Nucleus accumbens (tissue), 56 donors: ENCODE measurements at places on chromosomes 3 and 15.

- no peak for DNase-seq
These were observed 121.9 kb upstream of the PHLDB2 start for GRCh38 chr3:111737047-111737705.

DNA sequence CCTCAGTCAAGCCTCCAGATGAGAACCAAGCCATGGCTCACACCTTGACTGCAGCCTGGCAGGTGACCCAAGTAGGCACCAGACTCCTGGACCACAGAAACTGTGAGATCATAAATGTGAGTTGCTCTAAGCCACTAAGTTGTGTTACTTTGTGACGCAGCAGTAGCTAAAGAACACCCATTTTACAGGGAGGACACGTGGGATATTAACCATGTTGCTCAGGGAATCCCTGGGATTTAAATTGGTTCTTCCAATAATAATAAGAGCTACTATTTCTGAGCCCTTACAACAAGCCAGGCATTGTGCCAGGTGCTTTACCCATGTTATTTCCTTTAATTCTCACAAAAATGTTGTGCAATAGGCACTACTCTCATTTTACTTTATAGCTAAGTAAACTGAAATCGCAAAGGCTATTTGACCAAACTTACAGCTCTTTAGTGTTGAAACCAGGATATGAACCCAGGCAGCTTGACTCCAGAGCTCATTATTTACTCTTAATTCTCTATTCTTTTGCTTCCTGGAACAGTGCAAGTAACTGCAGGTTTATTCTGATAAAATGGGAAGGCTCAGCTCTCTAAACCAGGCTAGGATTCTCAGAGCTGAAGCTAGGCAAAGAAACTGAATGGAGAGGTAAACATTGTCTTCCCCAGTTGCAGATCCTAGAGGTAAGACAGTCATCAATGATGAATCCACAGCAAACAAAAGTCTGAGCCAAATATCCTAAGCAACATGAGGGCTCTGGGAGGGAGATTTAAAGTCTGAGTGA, 294.4 kb downstream of the KBTBD8 start:
- DNase-seq, result no peak

DNA sequence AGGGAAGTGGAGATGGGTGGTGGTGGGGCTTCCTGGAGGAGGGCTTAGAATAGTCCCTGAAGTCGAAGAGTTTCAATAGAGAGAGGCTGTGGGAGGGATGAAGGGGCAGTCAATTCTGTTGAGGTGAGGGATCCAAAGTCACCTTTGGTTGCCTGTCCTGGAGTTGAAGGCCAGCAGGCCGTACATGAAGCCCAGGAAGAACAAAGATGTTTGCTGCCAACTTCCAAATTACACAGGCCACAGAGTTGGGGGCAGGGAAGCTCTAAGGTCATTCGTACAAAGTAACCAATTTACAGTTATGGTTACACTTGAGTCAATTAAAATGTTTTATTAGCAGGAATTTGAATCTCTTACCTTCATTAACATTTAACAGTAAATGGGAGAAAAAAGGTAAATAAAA, 77.9 kb downstream of the FOXB1 start:
- DNase-seq, result no peak

DNA sequence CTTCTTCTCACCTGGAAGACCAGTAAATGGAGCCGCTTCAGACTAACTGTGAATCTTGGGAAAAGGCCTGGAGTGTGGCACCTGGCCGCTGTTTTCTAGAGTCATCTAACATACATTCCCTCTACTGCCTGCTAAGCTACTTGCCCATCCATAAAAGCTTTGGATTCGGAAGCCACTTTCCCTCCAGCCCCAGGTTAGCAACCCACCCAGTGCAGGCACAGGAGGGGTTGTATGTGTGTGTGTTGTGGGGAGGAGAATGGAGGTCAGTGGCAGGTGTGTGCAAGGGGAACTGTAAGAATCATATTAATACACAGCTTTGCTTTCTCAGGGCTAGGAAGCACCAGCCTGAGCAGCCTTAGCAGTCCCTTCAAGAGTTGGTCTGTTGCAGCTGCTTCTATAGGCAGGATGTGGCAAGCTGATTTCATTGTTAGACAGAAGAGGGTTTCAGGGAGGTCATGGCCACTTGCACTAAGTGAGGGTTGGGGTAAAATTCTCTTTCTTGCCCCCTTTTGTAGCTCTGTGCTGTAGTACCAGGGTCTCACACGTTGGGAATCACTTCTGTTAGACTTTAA, 8.9 kb downstream of the NSUN3 start:
- no peak for DNase-seq

- no peak for DNase-seq
These were observed 16.5 kb downstream of the ZXDC start for GRCh38 chr3:126459111-126459762.

DNA sequence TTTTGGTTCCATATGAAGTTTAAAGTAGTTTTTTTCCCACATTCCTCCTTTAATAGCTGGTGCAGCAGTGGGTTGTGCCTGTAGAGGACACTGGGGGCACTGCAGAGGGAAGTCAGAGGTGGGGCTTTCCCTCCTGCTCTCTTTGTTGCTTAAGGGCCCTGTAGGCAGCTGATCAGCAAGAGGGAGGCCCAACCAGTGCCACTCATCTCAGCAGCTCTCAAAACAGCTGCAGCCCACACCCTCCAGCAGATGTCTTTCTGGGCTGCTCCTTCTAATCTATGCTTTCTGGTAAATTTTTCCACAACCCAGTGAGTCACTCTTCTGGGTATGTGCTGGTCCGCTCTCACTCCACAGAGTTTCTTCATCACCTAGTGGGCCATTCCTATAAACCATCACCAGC, 263.8 kb downstream of the FEZF2 start:
- no peak for DNase-seq

- no peak for DNase-seq
These were observed 1.1 kb downstream of the KLHL6 start for GRCh38 chr3:183554377-183554776.

DNA sequence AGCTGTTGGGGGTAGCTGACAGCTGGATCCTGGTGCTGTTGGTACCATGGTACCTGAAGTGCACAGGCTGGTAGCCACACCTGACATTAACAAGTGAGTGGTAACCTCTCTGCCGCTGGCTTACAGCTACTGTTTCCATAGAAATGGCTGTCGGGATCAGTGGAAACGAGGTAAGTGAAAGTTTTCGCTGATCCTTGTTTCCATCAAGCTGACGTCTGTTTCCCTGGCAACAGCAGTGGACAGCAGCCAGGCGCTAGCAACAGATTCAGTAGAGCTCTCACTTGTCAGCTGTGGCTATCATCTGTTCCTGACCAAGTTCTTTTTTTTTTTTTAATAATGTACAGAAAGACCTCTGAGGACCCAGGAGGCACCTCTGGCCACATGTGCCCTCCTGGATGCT, 166.2 kb downstream of the CHDH start:
- DNase-seq, result no peak

- no peak for DNase-seq
These were observed 619.0 kb downstream of the MECOM start for GRCh38 chr3:169044331-169045113.

GRCh38 chr3:111694471-111694870, 99.3 kb upstream of the ZBED2 start:
- no peak for DNase-seq

GRCh38 chr3:100089812-100090668, 24.3 kb downstream of the FILIP1L start:
- no peak for DNase-seq

DNA sequence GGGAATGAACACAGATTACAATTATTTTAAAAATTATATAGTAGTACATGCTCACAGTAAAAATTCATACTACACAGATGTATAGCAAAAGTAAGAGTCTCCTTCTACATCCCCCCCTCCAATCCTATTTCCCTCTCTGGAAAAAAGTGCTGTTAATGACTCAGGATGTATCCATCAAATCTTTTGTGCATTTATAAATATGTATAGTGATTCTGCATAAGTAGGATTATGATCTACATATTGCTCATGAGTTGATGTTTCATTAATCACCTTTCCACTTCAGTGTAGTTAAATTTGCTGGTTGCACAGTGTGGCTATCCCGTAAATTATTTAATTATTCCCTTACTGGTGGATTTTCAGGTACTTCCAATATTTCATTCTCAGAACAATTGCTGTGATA, 25.3 kb downstream of the ARL14 start:
- no peak for DNase-seq

DNA sequence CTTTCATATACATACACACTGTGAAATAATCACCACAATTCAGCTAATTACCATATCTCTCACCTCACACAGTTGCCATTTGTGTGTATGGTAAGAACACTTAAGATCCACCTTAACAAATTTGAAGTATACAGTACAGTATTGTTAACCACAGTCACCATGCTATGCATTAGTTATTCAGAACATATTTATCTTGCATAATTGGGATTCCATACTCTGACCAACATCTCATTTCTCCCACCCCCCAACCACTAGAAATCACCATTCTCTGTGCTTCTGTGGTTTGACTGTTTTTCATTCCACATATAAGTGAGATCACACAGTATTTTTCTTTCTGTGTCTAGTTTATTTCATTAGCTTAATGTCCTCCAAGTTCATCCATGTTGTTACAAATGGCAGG, 247.7 kb upstream of the CTNNB1 start:
- DNase-seq, result no peak

DNA sequence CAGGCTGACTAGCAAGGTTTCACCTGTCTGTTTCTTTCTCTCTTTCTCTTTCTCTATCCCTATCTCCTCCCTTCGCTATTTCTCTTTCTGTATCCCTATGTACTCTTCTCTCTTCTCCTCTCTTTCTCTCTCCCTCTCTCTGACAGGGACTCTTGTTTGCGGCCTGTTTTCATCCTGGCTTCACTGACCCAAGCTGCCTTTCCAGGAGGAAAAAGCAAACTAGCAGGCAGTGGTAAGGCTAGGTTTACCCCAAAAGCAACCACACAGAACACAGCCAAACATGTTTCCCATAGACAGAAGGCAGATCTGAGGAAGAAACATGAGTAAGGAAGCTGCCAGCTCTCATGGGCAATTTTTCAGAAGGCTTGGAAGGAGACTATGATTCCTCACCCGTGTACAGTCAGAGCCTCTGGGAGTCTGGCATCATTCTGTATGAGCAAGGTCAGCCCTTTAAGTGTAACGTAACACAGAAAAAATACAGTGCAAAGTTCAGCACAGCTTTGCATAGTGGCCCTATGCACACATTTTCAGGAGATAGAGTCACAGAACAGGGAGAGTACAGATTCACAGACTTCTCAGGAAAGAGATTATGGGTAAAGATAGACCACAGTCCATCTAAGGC, 61.0 kb downstream of the OCA2 start:
- no peak for DNase-seq

DNA sequence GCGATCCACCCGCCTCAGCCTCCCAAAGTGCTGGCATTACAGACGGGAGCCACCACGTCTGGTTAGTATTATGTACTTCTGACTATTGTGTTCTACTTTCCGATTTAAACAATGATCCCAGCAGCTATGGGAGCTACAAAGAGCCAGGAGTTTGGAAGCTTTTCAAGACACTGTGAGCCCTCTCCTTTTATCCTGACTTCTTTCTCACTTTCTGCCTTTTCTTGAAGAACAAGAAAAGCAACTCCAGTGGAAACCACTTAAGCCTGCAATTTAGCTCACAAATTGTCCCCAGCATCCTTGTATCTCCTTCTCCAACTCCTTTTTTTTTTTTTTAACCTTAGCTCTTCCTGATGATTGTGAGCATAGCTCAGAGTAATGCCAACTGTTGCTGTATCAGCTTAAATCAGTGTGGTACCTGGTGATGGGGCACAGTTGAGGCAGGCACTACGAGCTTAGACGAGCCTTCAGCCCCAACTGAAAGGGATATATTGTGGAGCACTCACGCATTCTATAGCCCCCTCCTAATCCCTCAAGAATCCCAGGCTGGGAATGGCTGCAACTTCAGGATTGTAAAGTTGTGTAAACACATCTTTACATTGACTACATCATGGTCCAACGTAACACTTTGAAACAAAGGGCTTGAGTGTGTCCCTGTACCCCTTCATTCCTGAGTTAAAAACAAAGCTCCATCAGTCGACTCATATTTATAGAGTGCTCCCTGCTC, 677.0 kb downstream of the FHIT start:
- DNase-seq, result no peak

DNA sequence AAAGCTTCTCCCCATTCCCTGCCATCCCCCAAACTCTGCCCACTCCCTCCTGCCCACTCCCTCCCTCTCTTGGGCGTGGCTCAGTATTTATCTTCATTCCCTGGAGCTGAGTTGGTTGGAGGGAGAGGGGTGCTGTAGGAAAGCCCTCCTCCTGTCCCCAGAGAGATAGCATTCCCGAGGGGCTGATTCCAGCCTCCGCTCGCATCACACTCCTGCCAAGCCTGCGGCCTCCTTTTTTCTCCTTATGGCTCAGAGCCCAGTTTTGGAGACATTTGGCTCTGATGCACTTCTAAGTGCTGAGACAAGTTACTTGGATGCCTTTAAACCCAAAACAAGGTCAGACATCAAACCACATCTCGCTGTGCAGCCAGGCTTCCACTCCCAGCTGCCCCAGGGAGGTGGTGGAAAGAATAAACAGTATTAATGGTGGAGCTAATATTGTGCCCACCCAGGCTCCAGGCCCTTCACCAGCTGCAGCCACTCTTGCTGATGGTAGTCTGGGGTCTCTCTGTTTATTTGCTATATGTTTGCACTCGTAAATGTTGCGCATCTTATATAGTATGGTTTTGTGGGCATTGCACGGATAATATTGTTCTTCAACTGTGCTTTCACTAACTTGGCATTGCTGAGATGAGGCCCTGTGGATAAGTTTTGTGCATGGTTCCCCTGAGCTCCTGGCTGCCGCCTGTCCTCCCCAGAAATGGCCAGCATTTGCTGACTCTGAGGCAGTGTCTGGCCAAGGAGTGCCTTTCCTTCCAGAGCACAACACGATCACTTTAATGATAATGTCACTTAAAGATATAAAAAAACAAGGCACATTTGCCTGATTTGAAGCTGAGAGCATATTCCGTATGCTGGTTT, 157.2 kb downstream of the LRRC28 start:
- DNase-seq, result no peak

GRCh38 chr3:45659661-45660566, 29.3 kb upstream of the SACM1L start:
- peak; percentile 37 for DNase-seq

- DNase-seq, result no peak
These were observed 1037.3 kb downstream of the SI start for GRCh38 chr3:164040991-164041390.

GRCh38 chr3:18951333-18951732, 197.0 kb upstream of the KCNH8 start:
- DNase-seq, result no peak

DNA sequence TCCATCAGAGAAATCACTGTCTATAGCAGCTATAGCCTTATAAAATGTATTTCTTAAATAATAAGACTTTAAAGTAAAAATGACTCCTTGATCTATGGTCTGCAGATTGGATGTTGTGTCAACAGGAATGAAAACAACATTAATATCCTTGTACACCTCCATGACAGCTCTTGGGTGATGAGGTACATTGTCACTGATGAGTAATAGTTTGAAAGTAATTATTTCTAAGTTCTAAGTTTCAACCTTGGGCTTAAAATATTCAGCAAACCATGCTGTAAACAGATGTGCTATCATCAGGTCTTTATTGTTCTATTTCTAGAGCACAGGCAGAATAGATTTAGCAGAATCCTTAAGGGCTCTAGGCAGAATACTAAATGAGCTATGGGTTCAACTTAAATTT, 568.2 kb upstream of the BCHE start:
- DNase-seq, result no peak

GRCh38 chr3:44476181-44476611, 1.3 kb downstream of the ZNF445 start:
- DNase-seq, result no peak
